ENCODE measurements at places on chromosomes 4 and X.

DNA sequence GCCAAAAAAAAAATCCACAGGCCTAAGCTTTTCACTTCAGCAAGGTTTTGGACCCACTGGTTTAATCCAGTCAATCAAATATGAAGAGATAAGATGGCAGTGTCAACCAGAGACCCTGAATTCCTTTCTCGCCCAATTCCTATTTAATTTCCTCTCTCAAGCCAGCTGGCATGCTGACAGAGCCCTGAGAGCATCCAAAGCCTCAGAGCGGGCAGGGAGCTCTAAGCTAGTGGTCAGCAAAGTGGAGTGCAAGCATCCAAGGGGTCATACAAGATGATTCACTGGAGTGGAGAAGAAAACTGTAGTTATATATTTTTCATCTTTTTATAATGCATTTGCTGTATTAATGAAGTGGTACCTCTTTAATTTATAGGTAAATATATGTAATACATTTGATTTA lies 37.8 kb upstream of the PRPS2 start:
- no peak for DNase-seq

- no peak for DNase-seq
Measured at GRCh38 chrX:134792077-134792476, 133.8 kb upstream of the PLAC1 start.

DNA sequence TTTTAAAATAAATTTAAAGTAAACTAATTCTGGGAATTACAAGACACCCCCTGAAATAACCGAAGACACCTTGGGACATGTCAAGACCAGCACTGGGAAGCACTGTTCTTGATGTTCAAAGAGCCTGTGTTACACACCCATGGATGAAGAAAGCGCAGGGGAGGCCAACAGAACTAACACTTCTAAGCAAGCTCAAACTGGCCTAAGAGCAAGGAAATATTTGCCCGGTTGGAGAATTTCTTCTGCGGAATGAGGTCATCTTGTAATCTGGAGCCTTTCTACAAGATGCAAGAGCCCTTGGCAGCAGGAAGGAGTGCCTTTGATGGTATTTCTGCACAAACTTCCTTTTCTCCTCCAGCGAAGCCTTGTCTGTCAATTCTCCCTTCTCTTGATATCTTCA lies 9.3 kb upstream of the EFHC2 start:
- no peak for DNase-seq

DNA sequence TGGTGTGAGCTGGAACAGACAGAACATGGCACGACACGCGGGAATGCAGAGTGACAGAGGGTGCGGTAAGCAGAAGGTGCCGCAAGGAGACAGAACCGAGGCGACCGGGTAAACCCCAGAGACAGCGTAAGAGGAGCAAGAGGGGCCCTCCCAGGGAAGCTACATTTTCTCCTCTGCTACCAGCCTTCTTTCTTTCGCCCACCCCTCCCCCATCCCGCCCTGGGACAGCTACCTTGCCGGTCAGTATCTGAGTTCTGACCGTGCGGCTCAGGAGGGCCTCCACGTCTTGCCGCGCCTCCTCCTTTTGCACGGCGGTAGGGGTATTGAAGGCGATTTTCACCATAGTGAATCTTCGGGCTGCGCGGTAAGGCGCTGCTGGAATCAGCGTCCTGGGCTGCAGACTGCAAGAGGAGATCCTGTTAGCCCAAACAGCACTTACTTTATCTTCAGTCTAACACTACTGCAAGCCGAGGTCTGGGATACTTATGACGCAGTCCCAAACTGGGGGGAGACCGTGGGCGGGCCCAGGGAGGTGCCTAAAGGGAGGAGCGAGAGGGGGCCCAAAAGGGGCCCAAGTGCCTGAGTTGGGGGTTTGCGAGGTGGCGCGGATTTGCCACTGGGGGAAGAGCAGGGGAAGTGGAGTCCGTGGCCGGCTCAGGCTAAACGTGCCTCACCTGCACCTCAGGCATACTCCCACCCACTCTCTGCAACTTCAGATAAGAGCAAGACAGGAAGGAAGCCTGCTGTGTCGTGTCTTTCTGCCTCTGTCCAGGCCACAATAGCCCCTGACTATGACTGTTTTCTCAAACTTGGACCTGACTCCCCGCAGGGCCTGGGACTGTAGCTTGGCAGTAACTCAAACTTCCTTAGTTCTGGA lies at the start of gene ITM2A:
Gene ITM2A, minus strand, starts transcription at position 462 of the 877 bp plus-strand sequence. Its CDS starts 119 bp downstream, at position 343.
- DNase-seq, result no peak
